ENCODE measurements at places on chromosomes 12 and 14.

DNA sequence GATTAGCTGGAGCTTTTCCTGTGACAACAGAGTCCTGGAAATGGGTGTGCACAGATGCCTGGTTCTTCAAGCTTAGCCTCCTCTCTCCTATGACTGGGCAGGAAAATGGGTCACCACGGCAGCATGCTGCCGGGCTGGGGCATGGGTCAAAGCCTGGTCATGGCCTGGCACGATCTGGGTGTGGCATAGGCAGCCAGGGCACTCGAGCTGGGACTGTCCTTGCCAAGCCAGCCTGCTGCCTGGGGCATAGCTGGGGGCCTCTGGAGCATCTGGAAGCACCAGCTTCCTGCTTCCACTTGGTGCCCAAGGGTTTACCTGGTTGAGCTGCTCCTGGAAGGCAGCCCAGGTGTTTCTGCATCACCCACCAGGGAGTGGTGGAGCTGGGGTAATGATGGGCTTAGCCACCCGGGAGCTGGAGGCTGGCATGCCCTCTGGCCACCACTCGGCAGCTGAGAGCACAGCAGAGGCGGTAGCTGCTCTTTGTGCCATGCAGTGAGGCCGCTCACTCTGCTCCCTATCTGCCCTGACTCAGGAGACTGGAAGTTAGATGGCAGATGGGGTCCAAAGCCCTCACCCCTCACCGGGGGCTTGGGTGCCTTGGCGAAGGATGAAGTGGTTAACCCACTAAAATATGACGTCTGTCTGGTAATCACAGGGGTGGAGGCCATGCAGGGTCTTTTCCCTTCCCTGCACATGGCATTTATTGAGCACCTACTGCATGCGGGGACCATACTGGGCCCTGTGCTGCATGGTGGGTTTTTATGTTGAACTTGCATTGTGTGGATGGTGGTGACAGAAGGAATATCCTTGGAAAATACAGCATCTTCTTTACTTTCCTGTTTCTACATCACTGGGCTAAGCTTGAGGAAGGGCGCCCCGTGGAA is 1.7 kb downstream of the OTUB2 start:
- no peak overlapping the region for H3K27ac ChIP-seq
- peak overlapping the region; percentile 50 for H3K4me3 ChIP-seq
- peaks cover 20% of the 10 kb centered on the region for H3K4me1 ChIP-seq
- DNase-seq: no peak

GRCh38 chr12:1470051-1470450 is 124.3 kb downstream of the FBXL14 start:
- no peak overlapping the region for H3K4me3 ChIP-seq
- H3K36me3 ChIP-seq: no peaks in the 10 kb centered on the region
- H3K27ac ChIP-seq: peak overlapping the region; percentile 13
- no peaks in the 10 kb centered on the region for H3K27me3 ChIP-seq
- H3K4me1 ChIP-seq: peaks cover 21% of the 10 kb centered on the region

- no peak overlapping the region for H3K27ac ChIP-seq
- H3K4me3 ChIP-seq: no peak overlapping the region
- no peaks in the 10 kb centered on the region for H3K27me3 ChIP-seq
- DNase-seq: no peak
Measured at GRCh38 chr12:12548713-12549112, 13.9 kb downstream of the DUSP16 start.

GRCh38 chr12:48690990-48691389 is 9.0 kb upstream of the KANSL2 start:
- no peak overlapping the region for H3K4me3 ChIP-seq
- DNase-seq: no peak
- no peaks in the 10 kb centered on the region for H3K4me1 ChIP-seq
- peaks cover 36% of the 10 kb centered on the region for H3K36me3 ChIP-seq

DNA sequence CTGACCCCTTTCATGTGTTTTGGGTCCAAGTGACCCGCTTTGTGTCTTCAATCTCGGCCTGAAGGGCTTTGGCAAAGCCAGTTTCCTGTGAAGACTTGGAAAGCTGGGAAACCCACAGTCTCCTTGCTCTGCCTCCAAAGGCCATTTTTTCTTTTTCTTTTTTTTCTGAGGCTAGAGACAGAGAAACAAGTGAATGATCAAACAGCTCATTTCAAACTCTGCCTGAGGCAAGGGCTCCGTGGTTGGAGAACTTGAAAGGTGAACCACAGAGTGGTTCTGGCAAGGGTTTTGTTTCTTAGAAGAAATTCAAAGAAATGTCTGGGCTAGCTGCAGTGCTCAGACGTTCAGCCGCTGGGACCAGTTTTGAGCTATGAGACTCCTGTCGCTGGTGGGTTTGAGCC is 62.7 kb downstream of the ERH start:
- no peak overlapping the region for H3K27ac ChIP-seq
- H3K27me3 ChIP-seq: no peaks in the 10 kb centered on the region
- no peak overlapping the region for H3K4me3 ChIP-seq
- H3K4me1 ChIP-seq: no peaks in the 10 kb centered on the region
- no peak for DNase-seq

GRCh38 chr12:130137040-130138018 is 24.9 kb upstream of the FZD10 start:
- DNase-seq: no peak
- H3K4me3 ChIP-seq: no peak overlapping the region

DNA sequence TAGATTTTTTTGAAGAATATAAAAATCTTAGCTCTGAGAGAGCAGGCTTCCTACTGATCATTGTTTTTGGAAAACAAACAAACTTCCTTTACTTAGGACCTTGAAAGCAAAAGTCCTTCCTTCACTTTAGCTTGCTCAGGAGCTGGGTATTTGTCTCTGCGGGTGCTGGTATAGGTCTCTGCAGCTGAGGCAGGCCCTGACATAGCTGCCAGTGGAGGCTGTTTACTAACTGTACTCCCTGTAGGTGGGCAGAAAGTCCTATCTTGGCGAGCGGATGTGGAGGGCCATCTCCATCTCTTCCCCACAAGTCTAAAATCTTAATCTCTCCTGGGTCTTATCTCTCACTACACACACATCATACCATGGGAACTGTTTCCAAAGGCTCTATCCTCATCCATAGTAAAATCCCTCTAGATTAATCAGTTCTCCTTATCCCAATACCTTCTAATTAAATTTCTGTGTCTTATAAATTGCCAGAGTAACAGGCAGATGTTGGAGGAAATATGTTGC is 4.1 kb upstream of the MIA2 start:
- no peak overlapping the region for H3K4me3 ChIP-seq
- H3K4me1 ChIP-seq: 0 out of 2 replicates have a peak, but pooled peaks cover 3% of the 10 kb centered on the region
- DNase-seq: no peak
- H3K36me3 ChIP-seq: no peaks in the 10 kb centered on the region
- H3K27ac ChIP-seq: no peak overlapping the region

DNA sequence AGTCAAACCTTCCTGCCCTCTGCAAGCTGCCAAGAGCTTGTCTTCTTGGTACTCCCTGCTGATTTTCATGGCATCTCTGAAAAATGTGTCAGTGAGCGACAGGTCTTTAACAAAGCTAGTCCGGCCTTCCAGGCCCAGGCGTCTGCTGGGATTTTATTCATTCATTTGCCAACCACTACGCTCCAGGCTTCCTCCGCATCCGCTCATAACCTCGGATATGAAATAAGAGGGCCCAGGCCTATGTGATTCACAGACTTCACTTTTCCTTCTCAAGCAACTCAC is 13.8 kb downstream of the TSPAN9 start:
- H3K27ac ChIP-seq: no peak overlapping the region
- no peak overlapping the region for H3K4me3 ChIP-seq
- no peaks in the 10 kb centered on the region for H3K27me3 ChIP-seq
- H3K36me3 ChIP-seq: no peaks in the 10 kb centered on the region
- no peaks in the 10 kb centered on the region for H3K4me1 ChIP-seq
- DNase-seq: no peak

DNA sequence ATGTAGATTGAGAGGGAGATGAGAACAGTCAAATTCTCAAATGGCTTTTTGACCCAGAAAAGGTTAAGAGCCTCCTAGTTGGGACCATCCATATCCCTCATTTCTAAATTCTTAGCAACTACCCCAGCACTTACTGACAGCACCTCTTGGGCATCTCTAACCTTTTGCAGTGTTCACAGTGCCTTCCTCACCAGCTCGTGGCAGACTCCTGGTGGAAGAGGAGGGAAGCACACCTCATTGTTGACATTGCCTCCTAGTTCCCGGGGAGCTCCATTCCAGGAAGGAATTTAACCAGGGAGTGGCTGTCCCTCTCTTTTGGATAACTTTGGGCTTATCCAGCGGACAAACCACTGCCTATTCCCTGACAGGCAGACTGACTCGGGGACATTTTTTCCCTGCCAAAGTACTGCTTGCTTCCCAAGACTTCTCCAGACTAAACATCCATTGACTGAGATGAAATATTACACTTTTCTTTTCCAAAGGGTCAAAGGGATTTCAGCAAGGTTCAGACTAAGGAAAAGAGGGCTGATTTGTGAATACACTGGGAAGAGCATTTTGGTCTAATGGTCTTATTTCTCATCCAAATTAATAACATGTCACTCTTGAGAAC is 9.0 kb upstream of the OR6J1 start:
- H3K27ac ChIP-seq: no peak overlapping the region
- no peaks in the 10 kb centered on the region for H3K4me1 ChIP-seq
- H3K4me3 ChIP-seq: no peak overlapping the region
- H3K36me3 ChIP-seq: no peaks in the 10 kb centered on the region

DNA sequence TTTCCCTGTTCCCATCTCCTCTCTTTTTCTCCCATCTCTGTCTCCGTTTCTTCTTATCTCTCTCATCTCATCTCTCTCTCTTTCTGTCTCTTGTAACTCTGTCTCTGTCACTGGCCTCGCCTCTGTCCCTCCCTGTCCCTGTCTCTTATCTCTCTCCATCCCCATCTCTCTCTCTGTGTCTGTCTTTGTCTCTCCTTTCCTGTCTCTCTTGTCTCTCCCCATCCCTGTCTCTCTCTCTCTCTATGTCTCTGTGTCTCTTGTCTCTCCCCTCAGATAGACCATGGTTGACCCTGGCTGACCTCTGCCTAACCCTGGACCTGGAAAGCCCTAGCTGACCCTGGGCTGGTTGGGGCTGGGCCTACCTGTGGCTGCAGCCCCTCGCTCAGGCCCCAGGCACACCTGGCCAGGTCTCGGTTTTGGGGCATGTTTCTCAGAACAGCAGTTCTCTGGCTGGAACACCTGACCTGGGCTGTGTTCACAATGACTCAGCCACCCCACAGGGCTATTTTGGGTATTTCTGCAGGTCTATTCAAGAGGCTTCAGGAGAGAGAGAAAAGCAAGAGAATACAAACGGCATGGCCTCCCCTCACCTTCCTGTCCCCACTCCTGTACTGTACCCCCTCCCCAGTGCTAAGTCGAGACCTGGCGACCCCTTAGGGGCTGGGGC is 174.4 kb downstream of the TMEM121 start:
- H3K36me3 ChIP-seq: no peaks in the 10 kb centered on the region
- no peaks in the 10 kb centered on the region for H3K4me1 ChIP-seq
- DNase-seq: no peak

Data from Panc1 (cell line).